Fibroblast of skin of back (primary cell): ENCODE measurements at places on chromosomes 4 and X.

- no peak for DNase-seq
Observed at GRCh38 chrX:21873063-21873775, 17.4 kb downstream of the YY2 start.

GRCh38 chrX:3144651-3145050 is 103.4 kb downstream of the ARSF start:
- no peak for DNase-seq

DNA sequence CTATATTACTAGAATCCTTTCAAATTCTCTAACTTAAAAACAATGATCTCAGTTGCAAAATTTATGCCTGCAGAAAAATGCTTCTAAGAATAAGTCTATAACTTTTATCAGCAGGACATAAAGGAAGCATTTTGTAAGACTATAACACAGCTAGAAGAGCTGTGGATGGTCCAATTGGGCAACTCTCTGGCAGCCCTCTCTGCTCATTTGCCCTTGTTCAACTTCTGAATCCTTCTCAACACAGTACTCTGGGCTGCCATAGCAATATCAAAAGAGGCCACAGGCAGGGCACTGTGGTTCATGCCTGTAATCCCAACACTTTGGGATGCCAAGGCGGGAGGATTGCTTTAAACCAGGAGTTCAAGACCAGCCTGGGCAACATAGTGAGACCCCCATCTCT is 88.5 kb downstream of the MID1 start:
- no peak for DNase-seq

DNA sequence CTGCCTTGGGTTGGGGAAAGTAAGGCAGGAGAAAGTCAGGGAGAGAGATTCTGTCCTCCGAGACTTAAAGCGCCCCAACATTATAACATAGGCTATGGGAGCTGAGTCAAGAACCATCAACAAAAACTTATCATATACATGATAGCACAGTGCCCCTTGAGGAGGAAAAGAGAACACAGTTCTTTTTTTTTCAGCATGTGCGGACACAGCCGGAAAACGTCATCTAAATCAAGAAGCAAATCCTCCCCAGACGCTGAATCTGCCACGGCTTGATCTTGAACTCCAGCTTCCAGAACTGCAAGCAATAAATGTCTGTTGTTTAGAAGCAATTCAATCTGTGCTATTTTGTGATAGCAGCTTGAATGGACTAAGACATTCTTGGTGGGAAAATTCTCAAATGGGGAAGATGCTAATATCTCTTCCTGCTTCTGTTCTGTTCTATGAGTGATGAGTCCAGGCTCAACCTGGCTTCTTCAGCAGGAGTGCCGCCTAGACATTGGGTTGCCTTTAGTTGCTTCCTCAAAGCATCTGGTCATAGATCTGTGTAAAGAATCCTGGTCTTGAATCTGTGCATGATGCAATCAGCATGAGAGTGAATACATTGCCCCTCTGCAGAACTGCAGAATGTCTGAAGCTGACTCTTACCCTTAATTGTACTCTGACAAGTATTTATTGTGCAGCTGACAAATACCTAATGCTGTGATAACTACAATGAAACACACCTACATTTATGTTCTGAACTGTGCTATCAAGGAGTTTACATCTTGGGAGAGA is 549.8 kb upstream of the PRKX start:
- DNase-seq, result peak; percentile 0

DNA sequence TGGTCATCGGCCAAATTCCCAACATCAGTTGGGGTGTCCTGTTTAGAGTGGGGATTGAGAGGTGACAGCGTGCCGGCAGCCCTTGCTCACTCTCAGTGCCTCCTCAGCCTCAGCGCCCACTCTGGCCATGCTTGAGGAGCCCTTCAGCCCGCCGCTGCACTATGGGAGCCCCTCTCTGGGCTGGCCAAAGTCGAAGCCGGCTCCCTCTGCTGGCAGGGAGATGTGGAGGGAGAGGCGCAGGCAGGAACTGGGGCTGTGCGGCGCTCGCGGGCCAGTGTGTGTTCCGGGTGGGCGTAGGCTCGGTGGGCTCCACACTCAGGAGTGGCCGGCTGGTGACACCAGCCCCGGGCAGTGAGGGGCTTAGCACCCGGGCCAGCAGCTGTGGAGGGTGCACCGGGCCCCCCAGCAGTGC is 7.1 kb upstream of the CENPU start:
- DNase-seq, result no peak

DNA sequence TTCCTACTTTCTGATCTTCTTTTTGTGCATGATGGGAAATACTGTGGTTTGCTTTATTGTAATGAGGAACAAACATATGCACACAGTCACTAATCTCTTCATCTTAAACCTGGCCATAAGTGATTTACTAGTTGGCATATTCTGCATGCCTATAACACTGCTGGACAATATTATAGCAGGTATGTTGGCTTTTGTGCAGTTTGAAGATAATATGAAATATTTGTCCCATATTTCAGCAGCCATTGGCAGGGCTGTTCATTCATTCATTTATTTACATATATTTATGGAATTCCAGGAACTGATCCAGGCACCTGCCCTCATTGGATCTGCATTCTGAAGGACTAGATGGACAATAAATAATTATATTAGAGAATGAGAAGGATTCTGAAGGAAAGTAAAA is 96.9 kb downstream of the NPFFR2 start:
- no peak for DNase-seq

- no peak for DNase-seq
Observed at GRCh38 chrX:49991758-49992157, 69.4 kb downstream of the CLCN5 start.

GRCh38 chr4:3107691-3108121 is 33.2 kb downstream of the HTT start:
- no peak for DNase-seq

GRCh38 chrX:124194199-124194598 is 138.3 kb upstream of the TEX13D start:
- DNase-seq, result no peak

DNA sequence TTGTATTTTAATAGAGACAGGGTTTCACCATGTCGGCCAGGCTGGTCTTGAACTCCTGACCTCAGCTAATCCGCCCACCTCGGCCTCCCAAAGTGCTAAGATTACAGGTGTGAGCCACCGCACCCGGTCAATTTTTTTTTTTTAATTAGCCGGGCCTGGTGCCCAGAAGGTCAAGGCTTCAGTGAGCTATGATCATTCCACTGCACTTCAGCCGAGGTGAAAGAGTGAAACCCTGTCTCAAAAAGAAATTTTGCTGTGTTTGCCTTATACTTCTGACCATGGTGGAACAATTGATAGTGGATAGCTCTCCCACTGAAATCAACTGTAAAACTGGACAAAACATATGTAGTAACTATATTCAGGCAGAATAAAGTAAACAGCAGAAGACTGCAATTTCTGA is 24.0 kb upstream of the SMIM14 start:
- DNase-seq, result no peak

- peak; percentile 65 for DNase-seq
Observed at GRCh38 chr4:24753519-24753918, 41.9 kb upstream of the SOD3 start.

GRCh38 chrX:147550217-147550616 is 361.5 kb upstream of the FMR1 start:
- no peak for DNase-seq

DNA sequence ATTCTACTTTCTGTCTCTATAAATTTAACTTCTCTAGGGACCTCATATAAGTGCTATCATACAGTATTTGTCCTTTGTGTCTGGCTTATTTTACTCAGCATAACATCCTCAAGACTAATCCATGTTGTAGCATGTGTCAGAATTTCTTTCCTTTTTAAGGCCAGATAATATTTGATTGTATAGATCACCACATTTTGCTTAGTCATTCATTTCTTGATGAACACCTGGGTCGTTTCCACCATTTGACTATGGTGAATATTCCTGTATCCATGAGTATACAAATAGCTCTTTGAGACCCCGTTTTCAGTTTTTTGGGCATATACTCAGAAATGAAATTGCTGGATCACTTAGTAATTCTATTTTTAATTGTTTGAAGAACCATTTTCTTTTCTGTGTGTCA is 12.0 kb downstream of the CNGA2 start:
- no peak for DNase-seq

DNA sequence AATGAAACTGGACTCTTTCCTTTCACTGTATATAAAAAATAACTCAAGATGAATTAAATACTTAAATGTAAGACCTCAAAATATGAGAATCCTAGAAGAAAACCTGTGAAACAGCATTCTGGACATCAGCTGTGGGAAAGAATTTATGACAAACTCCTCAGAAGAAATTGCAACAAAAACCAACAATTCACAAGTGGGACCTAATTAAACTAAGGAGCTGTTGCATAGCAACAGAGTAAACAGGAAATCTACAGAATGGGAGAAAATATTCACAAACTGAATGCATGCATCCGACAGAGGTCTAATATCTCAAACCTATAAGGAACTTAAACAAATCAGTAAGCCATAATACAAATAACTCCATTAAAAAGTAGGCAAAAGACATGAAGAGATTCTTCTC is 851.7 kb upstream of the PCDH10 start:
- peak; percentile 37 for DNase-seq

- no peak for DNase-seq
Observed at GRCh38 chrX:98331407-98331806, 1447.7 kb downstream of the RPA4 start.

- DNase-seq, result no peak
Observed at GRCh38 chr4:14583331-14583730, 418.9 kb upstream of the CPEB2 start.

DNA sequence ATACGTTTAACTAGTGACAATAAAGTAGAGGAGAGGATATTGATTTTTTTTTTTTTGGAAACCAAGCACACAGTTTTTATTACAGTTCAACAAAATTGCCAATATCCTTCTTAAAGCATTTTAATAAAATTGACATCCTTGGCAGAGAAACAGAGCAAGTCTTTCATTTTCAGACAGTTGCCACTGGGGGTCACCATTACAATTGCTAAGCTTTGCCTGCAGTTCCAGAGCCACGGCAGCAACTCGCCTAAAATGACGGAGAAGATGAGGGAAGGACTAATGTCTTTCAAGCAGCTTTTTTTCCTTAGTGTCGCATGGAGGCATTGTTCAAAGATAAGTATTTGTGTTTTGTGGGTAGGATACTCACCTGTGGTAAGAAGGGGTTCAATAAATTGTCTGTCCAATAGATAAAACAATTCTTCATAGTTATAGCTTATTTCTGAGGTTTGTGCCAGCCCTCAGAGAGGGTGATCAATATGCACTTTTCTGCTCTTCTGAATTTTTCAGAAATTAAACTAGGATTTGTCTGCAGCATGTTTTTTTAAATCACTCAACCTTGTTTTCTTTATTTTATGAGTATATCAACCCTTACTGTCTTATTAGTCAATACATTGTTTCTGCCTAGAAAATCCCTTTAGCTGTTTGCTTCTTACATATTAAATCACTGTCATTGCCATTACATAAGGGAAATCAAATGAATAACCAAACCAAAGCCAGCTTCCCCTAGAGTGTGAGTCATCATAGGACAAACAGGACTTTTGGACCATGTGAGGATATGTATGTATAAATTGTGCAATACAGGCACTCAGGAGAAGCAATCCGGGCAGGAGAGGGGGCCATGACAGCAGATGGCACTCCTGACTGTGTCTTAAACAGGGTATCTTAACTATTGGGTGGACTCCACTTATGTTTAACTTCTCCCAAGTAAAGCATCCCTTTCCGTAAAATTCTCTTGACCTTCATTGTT is 508.1 kb upstream of the ARX start:
- DNase-seq, result peak; percentile 64

DNA sequence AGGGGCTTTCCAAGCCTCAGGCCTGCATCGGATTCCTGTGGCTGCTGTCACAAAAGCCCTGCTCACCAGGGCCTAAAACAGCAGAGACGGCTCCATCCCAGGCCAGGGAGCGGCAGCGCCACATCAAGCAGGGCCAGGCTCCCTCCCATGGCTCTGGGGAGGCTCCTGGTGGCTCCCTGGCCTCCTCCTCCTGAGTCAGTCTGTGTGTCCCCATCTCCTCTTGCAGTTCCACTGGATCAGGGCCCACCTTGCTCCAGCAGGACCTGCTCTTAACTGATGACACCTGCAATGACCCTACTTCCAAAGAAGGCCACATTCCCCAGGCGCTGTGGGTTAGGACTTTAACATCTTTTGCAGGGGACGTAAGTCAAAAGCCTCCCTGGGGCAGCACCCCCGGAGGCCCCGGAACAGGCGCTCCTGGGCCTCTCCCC is 51.9 kb downstream of the CPZ start:
- DNase-seq, result no peak

- no peak for DNase-seq
Observed at GRCh38 chr4:76809594-76810305, 88.2 kb downstream of the SOWAHB start.

GRCh38 chrX:133323431-133323830 is 91.9 kb downstream of the GPC4 start:
- DNase-seq, result no peak

- DNase-seq, result no peak
Observed at GRCh38 chr4:140800666-140801065, 44.5 kb upstream of the TBC1D9 start.

GRCh38 chr4:82801910-82802521 is 3.4 kb upstream of the SCD5 start:
- DNase-seq, result peak; percentile 58
